RPMI7951 (cell line): ENCODE measurements at places on chromosomes 2 and 18. TPM values are rescaled to one million over a fixed set of nuclear protein-coding genes. Genes with fewer than 3 reads are reported as not detected.

- no peak for DNase-seq
Observed at GRCh38 chr2:159454185-159454584, 162.2 kb downstream of the BAZ2B start.

The NGEF gene
- 35.4 and 38.4 TPM in 2 replicates for total RNA-seq

DNA sequence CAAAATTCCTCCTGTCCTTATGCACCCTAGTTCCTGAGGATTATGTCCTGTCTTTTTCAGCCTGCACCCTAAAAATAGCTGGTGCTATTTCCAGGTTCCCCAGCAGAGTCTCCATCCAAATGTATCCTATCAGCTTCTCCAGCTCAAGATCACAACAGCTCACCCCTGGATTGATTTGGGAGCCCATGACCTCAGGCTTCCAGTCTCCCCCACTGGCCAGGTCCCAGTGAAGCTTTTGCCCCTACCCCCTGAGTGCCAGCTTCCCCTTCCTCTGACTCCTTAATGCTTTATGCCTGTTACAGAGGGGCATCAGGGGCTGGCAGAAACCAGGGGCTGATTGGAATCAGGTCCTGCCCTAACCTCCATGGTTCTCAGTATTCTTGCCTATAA is 76.9 kb upstream of the DAPL1 start:
- no peak for DNase-seq

The ZNF892 gene
- total RNA-seq = 2.2 and 3.8 TPM in 2 replicates

DNA sequence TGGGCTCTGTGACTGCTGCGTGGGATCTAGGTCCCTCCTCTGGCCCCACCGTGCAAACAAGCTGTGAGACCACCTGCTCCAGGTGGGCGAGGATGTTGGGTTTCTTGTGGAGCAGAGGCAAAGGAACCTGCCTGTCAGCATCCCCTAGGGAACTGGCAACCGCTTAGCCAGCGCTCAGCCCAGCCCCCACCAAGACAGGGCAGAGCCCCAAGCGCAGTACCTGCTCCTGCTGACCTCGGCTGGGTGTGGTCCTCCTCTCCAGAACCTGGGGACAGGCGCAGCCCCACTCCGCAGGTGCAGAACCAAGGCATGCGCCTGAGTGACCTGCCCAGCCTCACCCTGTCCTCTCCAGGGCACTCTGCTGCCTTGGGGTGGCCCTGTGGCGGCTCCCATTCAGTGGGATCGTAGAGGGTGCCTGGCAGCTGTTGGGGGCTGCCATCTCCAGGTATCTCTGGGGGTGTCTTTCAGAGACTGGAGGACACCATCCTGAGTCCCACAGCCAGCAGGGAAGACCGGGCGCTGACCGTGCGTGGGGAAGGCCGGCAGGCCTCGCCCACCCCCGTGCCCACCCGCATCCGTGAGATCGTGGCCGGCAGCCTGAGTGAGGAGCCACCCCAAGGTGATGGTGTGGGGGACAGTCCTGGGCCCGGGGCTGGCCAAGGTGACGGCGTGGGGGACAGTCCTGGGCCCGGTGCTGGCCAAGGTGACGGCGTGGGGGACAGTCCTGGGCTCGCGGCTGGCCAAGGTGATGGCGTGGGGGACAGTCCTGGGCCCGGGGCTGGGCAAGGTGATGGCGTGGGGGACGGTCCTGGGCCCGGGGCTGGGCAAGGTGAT is 12.3 kb downstream of the CROCC2 start:
- no peak for DNase-seq

The SGO2 gene
- total RNA-seq = 47.7 and 54.7 TPM in 2 replicates

The GALNT14 gene
- total RNA-seq = 1.7 and 3.2 TPM in 2 replicates

- DNase-seq = peak; percentile 70
Observed at GRCh38 chr18:42298759-42299675, 344.0 kb downstream of the PIK3C3 start.

The PSMA8 gene
- not detected in 2 replicates for total RNA-seq

DNA sequence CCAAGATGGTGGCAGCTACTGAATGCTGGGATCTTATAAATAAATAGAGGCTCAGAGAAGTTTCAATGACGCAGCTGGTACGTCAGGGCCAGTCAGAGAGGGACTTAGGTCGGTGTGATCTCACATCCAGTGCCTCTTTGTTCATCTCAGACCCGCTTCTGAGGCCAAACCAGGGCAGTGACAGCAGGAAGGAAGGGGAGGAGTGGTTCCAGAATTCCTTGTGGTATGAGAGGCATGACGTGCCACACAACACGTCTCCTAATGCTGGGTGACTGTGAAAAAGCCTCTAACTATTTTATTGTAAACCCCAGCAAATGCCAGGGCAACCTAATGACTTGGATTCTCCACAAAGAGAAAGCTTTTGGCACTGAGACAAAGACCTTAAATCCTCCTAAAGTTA is 423.3 kb downstream of the LPIN1 start:
- DNase-seq = peak; percentile 99

- no peak for DNase-seq
Observed at GRCh38 chr2:155997538-155997937, 335.0 kb downstream of the NR4A2 start.

DNA sequence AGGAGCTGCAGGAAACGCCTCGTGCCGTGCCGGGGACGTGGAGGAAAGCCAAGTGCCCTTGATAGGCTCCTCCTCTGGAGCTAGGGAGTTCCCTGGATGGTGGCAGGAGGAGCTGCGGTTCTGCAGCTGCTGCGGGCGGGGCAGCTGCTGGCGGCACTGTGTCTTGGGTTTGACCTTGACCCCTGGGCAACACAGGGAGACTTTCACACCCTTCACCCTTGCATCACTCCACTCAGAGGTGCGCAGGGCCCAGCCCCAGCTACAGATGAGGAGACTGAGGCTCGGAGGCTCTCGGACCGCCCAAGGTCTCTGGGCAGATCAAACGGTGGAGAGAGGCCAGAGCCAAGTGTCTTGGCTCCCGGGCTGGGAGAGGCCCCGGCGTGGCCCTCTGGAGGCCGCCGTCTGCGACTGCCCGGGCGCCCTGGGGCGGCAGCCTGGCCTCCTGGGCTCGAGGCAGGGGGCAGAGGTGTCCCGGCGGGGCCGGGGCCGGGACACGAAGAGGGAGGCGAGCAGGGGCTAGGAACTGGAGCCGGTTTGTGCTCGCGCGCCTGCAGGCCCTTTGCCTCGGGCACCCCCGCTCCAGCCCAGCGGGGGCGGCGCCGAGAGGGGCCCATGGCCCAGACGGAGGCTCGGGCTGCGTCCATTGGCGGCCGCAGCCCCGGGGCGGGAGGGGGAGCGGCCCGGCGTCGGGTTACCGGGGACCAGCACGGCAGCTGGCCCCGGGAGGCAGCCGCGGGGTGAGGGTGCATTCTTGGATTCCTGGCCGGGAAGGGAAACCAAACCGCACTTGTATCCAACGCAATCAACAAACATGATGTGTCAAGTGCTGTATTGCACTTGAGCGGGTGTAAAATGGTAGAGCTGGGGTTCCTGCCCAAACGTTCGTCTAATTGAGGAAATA is 129.6 kb upstream of the SLC1A4 start:
- peak; percentile 96 for DNase-seq

DNA sequence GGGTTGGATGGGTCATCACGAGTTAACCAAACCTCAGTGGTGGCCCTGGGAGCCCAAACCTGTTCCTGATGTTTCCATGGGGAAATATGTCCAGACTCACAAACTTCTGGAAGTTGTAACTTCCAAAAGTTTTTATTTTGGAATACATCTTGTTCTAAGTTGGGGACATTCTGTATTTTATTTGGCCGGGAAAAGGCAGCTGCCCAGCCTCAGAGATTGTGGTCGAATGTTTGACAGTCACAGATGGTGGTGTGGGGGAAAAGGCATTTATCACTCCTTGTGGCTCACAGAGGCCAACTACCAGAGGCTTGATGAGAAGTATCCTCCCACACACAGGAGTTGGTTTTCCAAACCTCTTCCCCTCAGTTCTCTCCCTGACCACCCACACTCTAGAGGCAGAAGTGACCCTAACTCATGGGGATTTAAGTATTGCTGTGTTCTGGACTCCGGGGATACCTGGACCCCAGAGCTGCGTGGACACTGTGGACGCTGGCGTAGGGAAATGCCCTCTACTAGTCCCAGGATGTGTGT is 124.7 kb upstream of the PPP1CB start:
- peak; percentile 72 for DNase-seq

The SP9 gene
- not detected in 2 replicates for total RNA-seq

DNA sequence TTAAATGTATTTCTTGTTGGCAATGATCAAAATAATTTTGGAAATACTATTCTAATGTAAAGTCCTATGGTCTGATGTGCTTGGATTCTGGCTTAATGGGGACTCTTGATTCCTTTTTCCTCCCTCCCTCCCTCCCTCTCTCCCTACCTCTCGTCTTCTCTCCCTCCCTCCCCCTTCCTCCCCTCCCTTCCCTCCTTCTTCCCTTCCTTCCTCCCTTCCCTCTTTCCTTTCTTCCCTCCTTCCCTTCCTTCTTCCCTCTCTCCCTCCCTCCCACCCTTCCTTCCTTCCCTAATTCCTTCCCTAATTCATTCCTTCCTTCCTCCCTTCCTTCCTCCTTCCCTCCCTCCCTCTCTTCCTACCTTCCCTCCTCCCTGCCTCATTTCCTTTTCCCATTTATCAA is 19.9 kb upstream of the NCKAP5 start:
- no peak for DNase-seq

The CNRIP1 gene
- 50.5 and 53.9 TPM in 2 replicates for total RNA-seq

DNA sequence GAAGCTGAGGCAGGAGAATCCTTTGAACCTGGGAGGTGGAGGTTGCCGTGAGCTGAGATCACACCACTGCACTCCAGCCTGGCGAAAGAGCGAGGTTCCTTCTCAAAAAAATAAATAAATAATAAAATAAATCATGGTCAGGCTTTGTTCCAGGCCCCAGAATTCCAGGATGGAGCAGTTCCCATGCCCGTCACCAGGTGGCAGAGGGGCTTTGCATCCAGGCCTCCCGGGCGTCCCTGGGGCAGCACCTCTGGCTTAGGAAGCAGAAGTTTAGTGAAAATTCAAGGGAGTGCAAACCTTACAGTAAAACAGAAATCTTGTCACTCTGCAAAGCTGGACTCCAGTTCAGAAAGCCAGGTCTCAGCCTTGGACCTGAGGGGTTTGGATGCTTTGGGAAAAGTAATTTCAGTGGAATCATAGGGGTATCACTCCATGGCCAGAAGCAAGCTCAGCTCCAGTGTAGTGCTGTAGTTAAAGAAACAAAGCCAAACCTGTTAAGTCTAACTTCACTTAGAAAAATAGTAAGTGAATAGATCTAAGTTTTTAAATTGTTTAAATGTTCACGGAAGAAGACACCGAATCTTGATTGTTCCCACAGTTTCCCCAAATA is 512.7 kb downstream of the CMPK2 start:
- DNase-seq = peak; percentile 60

GRCh38 chr2:28871620-28872019 is 1.5 kb upstream of the TRMT61B start:
- DNase-seq = no peak

The SLC25A12 gene
- 35.7 and 39.9 TPM in 2 replicates for total RNA-seq

DNA sequence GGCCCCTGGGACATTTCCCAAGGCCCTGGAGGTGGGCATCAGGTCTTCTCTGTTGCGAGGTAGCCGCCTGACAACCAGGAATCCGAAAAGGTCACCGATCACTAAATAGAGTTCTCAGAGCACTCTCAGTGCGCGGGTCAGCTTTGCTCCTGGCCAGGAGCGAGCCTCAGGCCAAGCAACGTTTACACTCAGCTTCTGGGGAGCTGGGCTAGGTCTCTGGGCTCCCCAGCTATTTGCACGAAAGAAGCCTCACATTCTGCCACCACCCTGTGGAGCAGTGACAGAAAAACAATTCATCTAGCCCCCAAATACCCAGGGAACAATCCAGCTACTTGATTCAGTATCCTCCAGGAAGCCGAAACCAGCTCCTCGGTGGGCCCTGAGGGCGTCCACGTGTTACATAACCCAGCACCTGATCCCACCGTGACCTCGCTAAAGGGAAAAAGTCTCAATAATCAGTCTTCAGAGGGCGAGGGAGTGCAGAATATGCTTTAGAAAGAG is 3.3 kb downstream of the SH3BP4 start:
- DNase-seq = no peak

- no peak for DNase-seq
Observed at GRCh38 chr18:75141166-75141565, 67.8 kb downstream of the PTGR3 start.

The NFATC1 gene
- total RNA-seq = 0.39 TPM in 1 of 2 replicates, not detected in the other

The EVX2 gene
- not detected in 2 replicates for total RNA-seq

GRCh38 chr2:1656961-1657841 is 87.1 kb downstream of the PXDN start:
- DNase-seq = no peak
